ENCODE measurements at places on chromosomes 12 and 14.

GRCh38 chr12:51424662-51425539 lies at the start of gene SLC4A8:
TSS of gene SLC4A8 (plus strand) at chr12:51424831. CDS start at chr12:51424988, 157 bp downstream.
- peak; percentile 59 for DNase-seq

GRCh38 chr12:18217966-18218365 lies 43.4 kb upstream of the PIK3C2G start:
- no peak for DNase-seq

- DNase-seq = no peak
Measured at GRCh38 chr14:82889701-82890100, 1356.0 kb upstream of the SEL1L start.

DNA sequence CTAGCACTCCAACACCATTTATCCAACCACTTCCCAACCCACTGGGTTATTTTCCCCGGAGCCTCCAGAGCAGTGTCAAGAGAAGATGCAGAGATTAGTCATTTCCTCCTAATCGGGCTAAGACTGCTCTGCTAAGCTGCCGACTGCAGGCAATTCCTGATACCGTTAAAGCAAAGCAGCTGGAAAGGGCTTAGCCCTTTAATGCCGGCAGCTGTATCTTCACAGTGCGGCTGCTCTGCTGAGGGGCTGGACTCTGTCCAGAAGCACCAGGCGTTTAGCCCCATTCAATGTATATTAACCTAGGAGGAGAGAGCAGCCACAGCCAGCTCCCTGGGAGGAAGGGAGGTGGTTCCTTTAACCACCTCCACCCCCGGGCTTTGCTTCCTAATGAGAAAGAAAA lies 11.1 kb downstream of the AQP6 start:
- no peak for DNase-seq

- DNase-seq = no peak
Measured at GRCh38 chr12:105562199-105562971, 231.9 kb downstream of the C12orf75 start.

- DNase-seq = no peak
Measured at GRCh38 chr14:65237023-65237814, 134.9 kb upstream of the MAX start.

- no peak for DNase-seq
Measured at GRCh38 chr14:92702441-92702918, 45.9 kb downstream of the LGMN start.

All from effector memory CD4-positive, alpha-beta T cell (primary cell).